ENCODE measurements at places on chromosomes 4 and X.
A peak's percentile ranks its signal among the peaks of the same experiment; 100 is the strongest.

GRCh38 chrX:42237956-42238355 is 314.6 kb upstream of the CASK start:
- no peak for DNase-seq
- H3K36me3 ChIP-seq = no peaks in the 10 kb centered on the region
- H3K4me3 ChIP-seq = no peak overlapping the region
- no peaks in the 10 kb centered on the region for H3K4me1 ChIP-seq

GRCh38 chr4:163395055-163395454 is 51.4 kb downstream of the NPY5R start:
- H3K4me1 ChIP-seq = no peaks in the 10 kb centered on the region
- DNase-seq = no peak
- no peaks in the 10 kb centered on the region for H3K27me3 ChIP-seq
- no peaks in the 10 kb centered on the region for H3K36me3 ChIP-seq

GRCh38 chr4:19883841-19884240 is 367.9 kb upstream of the SLIT2 start:
- no peak for DNase-seq
- no peaks in the 10 kb centered on the region for H3K36me3 ChIP-seq
- peaks cover 8% of the 10 kb centered on the region for H3K4me1 ChIP-seq
- no peak overlapping the region for H3K27ac ChIP-seq
- no peaks in the 10 kb centered on the region for H3K27me3 ChIP-seq

DNA sequence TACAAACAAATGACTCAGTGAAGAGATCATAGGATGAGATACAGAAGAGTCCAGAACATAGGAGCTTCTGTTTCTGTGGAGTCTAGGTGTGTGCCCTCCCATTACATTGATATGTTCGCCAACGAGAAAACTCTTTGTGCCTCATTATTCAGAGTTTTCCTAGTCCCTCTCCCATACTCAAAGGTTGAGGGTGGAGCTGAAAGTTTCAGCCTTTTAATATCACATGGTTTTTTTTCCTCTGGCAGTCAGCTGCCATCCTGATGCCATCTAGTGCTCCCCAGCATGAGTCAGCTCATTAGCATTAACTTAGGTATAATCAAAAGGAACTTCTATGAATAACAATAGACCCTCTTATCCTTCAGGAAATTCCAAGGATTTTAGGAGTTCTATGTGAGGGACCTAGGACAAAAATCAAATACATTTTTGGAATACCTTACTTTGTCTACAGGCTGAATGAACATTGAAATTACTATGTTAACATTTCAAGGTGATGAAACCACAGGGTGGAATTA is 559.6 kb upstream of the AMOT start:
- no peak overlapping the region for H3K27ac ChIP-seq
- H3K27me3 ChIP-seq = no peaks in the 10 kb centered on the region
- H3K4me3 ChIP-seq = no peak overlapping the region
- DNase-seq = no peak

- no peaks in the 10 kb centered on the region for H3K27me3 ChIP-seq
- H3K27ac ChIP-seq = no peak overlapping the region
- H3K4me1 ChIP-seq = peaks cover 2% of the 10 kb centered on the region
- peaks cover 4% of the 10 kb centered on the region for H3K36me3 ChIP-seq
Measured at GRCh38 chr4:150863456-150863855, 151.6 kb downstream of the LRBA start.

DNA sequence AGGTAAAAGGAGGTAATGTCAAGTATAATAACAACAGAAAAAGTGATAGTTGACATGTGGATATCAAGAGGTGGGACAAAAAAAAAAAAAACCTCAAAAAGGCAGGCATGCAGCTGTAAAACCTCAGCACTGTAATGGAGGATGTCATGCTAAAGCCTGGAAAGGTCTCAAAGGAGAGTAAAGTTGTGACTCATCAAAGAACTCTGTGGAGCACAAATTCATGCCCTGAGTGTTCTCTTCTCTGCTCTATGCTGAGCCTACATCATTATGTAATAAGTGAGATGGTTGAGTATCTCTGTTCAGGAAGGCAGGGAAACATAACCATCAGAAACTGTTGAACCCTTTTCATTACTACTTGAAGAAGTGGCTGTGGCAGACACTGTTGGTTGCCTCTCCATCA is 597.8 kb downstream of the BCOR start:
- peaks cover 9% of the 10 kb centered on the region for H3K4me1 ChIP-seq
- no peaks in the 10 kb centered on the region for H3K27me3 ChIP-seq
- no peaks in the 10 kb centered on the region for H3K36me3 ChIP-seq
- DNase-seq = no peak
- no peak overlapping the region for H3K27ac ChIP-seq

GRCh38 chr4:107147873-107148272 is 111.8 kb upstream of the DKK2 start:
- no peaks in the 10 kb centered on the region for H3K27me3 ChIP-seq
- H3K4me3 ChIP-seq = no peak overlapping the region
- DNase-seq = no peak
- no peaks in the 10 kb centered on the region for H3K36me3 ChIP-seq
- no peak overlapping the region for H3K27ac ChIP-seq

GRCh38 chrX:38465686-38466085 is 95.7 kb upstream of the TSPAN7 start:
- no peak overlapping the region for H3K4me3 ChIP-seq
- no peak overlapping the region for H3K27ac ChIP-seq
- H3K27me3 ChIP-seq = peaks cover 2% of the 10 kb centered on the region
- no peaks in the 10 kb centered on the region for H3K4me1 ChIP-seq

GRCh38 chr4:152942346-152942745 is 6.2 kb downstream of the FHDC1 start:
- no peak overlapping the region for H3K4me3 ChIP-seq
- no peaks in the 10 kb centered on the region for H3K36me3 ChIP-seq
- DNase-seq = no peak
- H3K4me1 ChIP-seq = peaks cover 27% of the 10 kb centered on the region
- peaks cover 33% of the 10 kb centered on the region for H3K27me3 ChIP-seq

DNA sequence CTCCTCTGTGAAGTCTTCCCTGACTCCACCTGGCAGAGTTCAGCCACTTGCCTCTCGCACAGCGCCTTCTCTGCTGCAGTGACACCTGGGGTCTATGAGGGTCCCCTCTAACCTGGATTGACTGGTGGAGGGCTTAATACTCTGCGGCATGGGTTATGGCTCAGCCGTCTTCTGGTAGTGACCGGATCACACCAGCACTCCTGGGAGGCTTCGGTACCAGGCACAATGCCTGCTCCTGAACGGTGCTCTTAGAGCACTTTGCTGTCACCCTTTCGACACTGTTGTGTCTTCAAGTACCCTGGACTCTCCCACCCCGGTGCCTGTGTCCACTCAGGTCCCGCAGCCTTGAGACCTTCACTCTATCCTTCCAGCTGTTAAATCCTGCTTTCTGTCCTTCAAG is 50.0 kb downstream of the C4orf50 start:
- DNase-seq = no peak
- peaks cover 42% of the 10 kb centered on the region for H3K27me3 ChIP-seq
- H3K4me3 ChIP-seq = no peak overlapping the region
- H3K4me1 ChIP-seq = no peaks in the 10 kb centered on the region
- H3K27ac ChIP-seq = no peak overlapping the region

DNA sequence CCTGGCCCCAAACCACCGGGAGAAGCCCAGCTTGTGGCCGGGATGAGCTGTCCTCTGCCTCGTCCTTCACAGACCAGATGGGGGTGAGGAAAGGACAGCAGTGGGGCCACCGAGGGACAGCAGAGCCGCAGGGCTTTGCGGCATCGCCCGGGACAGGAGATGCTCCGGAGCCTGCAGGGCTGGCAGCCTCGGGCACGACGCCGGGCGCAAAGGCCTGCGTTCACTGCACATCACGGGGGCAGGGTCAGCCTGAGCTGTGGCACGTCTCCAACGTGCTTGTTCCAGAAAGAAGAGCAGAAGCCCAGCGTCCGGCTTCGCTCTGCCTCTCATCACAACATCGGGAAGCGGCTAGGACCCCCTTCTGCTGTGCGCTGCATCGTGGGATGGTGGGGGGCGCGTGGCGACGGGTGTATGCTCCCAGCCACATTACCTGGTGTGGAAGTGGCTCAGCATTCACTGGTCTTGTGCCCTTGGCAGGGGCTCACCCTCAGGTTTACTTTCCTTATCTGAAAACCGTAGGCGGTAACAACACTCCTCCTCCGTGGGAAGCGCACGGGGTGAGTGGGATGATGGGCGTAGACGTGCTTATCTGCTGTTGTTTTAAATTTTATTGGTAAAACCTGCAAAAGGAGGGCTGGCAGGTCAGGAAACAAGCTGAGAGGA is 7.4 kb downstream of the TADA2B start:
- peaks cover 11% of the 10 kb centered on the region for H3K4me1 ChIP-seq
- H3K27me3 ChIP-seq = no peaks in the 10 kb centered on the region
- no peak overlapping the region for H3K4me3 ChIP-seq
- peaks cover 14% of the 10 kb centered on the region for H3K36me3 ChIP-seq
- no peak overlapping the region for H3K27ac ChIP-seq

- peaks cover 2% of the 10 kb centered on the region for H3K4me1 ChIP-seq
- no peak overlapping the region for H3K27ac ChIP-seq
- no peaks in the 10 kb centered on the region for H3K27me3 ChIP-seq
- DNase-seq = no peak
- no peaks in the 10 kb centered on the region for H3K36me3 ChIP-seq
- no peak overlapping the region for H3K4me3 ChIP-seq
Measured at GRCh38 chrX:153441981-153442380, 3.9 kb downstream of the TREX2 start.

DNA sequence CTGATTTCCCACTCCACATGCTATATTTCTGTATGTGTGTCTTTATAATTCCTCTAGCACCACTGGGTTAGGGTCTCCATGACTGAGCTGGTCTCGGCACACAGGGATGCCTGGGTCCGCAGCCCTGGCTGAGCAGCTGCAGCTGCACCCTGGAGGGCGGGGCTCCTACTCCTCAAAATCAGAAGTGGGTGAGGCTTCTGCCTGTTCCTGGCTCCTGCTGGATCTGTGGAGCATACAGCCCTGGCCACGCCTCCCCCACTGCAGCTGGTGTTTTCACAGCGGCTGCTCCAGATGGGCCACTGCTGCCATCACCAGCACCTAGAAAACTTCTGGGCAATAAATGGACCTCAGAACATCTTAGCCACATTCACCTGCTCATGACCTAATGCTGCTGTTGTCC is 30.9 kb downstream of the SPCS3 start:
- H3K4me1 ChIP-seq = no peaks in the 10 kb centered on the region
- H3K36me3 ChIP-seq = peaks cover 45% of the 10 kb centered on the region
- no peak overlapping the region for H3K4me3 ChIP-seq
- no peaks in the 10 kb centered on the region for H3K27me3 ChIP-seq
- no peak for DNase-seq

- H3K4me1 ChIP-seq = no peaks in the 10 kb centered on the region
- H3K27ac ChIP-seq = no peak overlapping the region
- DNase-seq = no peak
- no peaks in the 10 kb centered on the region for H3K36me3 ChIP-seq
Measured at GRCh38 chrX:123153846-123154335, 30.2 kb upstream of the GRIA3 start.

GRCh38 chr4:98452091-98452490 is 190.9 kb downstream of the RAP1GDS1 start:
- no peaks in the 10 kb centered on the region for H3K4me1 ChIP-seq
- no peak overlapping the region for H3K27ac ChIP-seq
- no peaks in the 10 kb centered on the region for H3K27me3 ChIP-seq

DNA sequence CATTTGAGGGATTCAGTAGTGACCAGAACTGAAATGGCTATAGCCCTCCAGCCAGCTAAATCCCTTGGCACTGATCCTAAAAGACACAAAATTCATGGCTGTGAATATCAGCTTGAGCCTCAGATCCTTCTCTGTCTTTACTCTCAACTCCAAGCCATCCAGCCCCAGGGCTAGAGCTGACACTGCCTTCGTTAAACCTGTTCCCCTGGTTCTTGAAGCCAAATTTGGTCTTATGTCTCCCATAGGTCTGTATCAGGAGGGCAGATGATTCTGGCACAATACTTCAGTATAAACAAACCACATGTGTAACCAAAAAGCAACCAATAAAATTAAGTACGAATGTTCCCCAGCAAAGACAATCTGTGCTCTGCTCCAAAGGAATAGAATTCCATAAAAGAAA is 78.0 kb downstream of the ANOS1 start:
- peaks cover 12% of the 10 kb centered on the region for H3K4me1 ChIP-seq
- DNase-seq = no peak
- no peaks in the 10 kb centered on the region for H3K36me3 ChIP-seq
- H3K27ac ChIP-seq = no peak overlapping the region
- H3K4me3 ChIP-seq = no peak overlapping the region

DNA sequence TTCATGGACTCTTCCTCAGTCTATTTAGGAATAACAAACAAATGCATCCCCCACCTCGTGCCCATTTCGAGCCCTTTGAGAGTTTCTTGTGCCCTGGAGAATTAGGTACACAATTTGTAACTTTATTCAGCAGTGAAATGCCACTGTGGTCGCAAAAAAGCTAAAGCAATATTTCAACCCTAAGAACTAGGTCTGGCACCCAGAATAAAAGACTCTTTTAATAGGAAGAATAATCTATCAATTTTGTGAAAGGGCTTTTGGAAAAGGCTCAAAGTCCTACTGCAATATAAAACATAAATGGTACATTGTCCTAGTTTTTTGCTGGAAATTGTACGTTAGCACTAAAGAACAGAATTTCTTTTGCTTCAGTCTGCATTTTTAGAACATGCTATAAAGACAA is 304.6 kb upstream of the TENM3 start:
- no peak overlapping the region for H3K27ac ChIP-seq
- H3K27me3 ChIP-seq = no peaks in the 10 kb centered on the region
- no peak for DNase-seq
- H3K4me3 ChIP-seq = no peak overlapping the region

- peaks cover 2% of the 10 kb centered on the region for H3K36me3 ChIP-seq
- H3K27ac ChIP-seq = no peak overlapping the region
- H3K27me3 ChIP-seq = no peaks in the 10 kb centered on the region
- H3K4me3 ChIP-seq = no peak overlapping the region
- H3K4me1 ChIP-seq = peaks cover 2% of the 10 kb centered on the region
Measured at GRCh38 chrX:40945361-40945713, 139.9 kb upstream of the USP9X start.

DNA sequence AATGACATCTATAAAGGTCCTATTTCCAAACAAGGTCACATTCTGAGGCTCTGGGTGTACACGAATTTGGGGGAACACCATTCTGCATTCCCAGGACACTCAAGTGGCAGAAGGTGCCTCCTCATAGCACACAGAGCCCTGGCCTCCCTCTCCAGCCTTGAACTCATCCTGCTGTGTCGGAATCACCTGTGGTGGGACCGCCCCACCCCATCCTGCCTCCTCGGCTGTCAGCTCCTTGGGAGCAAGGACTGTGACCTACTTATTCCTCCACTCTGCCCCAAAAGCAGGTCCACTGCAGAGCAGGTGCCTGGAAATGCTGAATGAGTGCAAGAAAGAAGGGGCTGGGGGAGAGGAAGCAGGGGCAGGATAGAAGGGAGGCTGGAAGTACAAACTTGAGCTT is 33.5 kb downstream of the HTRA3 start:
- DNase-seq = peak; percentile 5
- H3K4me3 ChIP-seq = no peak overlapping the region
- H3K4me1 ChIP-seq = peaks cover 7% of the 10 kb centered on the region
- no peaks in the 10 kb centered on the region for H3K27me3 ChIP-seq
- peaks cover 17% of the 10 kb centered on the region for H3K36me3 ChIP-seq

Data from mesothelial cell of epicardium (in vitro differentiated cells).